ENCODE measurements at places on chromosomes 11 and 22.

- peak; percentile 15 for DNase-seq
Observed at GRCh38 chr11:73152861-73153483, 10.9 kb upstream of the FCHSD2 start.

GRCh38 chr22:38402204-38402603 lies 52.8 kb downstream of the KCNJ4 start:
- DNase-seq: no peak

- no peak for DNase-seq
Observed at GRCh38 chr22:46465793-46466192, 71.6 kb downstream of the CELSR1 start.

GRCh38 chr11:121613724-121614123 lies 161.0 kb upstream of the SORL1-AS1 start:
- DNase-seq: no peak

- DNase-seq: no peak
Observed at GRCh38 chr11:285021-285893, 3.7 kb upstream of the PGGHG start.

- DNase-seq: no peak
Observed at GRCh38 chr11:108534274-108534882, 36.2 kb upstream of the POGLUT3 start.

Measured in stimulated activated CD4-positive, alpha-beta T cell treated with anti-CD3 and anti-CD28 coated beads, Interleukin-15, amount 100 ng/mL, for 48 hours (primary cell).